Stimulated activated naive CD4-positive, alpha-beta T cell (primary cell): ENCODE measurements at places on chromosomes 3 and 15.

DNA sequence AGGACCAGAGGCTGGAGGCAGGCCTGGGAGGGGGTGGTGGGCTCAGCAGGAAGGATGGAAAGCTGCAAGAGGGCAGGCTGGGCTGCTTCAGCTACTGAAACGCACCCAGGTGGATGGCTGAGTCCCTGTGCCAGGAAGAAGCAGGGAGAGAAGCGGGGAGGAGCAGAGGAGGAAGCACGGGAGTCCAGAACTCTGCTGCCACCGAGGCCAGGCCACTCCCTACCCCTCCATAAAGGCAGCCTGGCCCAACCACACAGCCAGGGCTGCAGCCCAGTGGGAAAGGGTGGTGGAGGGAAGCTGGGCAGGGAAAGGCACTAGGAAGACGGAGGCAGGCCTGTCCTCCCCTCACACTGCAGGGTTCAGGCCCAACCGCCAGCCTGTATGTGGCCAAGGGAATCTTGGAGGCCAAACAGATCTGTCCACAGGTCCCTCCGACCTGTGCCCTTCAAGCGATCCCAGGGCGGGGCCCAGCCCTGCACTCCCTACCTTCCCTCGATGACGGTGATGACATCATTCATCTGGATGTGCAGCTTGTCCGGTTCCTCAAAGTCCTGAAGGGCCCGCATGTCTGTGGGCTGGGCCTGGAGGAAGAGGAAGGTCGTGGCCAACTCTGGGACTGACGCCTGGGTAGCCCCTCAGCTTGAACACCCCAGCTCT is 30.5 kb downstream of the TNK2 start:
- no peak for DNase-seq

DNA sequence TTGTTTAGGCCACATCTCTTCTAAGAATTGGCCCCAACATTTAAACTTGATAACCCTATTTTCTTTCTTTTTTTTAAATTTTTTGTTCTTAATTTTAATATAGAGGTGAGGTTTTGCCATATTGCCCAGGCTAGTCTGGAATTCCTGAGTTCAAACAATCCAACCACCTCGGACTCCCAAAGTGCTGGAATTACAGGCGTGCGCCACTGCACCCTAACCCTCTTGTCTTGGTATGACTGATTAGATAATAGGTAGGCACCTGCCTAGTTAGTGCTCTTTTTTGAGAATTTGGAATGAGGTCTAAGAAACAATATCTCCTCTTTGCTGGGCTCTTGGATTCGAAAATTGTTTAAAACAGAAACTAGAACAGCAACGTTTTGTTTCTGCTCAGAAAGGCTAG is 116.4 kb upstream of the GOLGA6L6 start:
- no peak for DNase-seq

- DNase-seq: no peak
Observed at GRCh38 chr3:11435440-11436165, 163.4 kb downstream of the ATG7 start.

DNA sequence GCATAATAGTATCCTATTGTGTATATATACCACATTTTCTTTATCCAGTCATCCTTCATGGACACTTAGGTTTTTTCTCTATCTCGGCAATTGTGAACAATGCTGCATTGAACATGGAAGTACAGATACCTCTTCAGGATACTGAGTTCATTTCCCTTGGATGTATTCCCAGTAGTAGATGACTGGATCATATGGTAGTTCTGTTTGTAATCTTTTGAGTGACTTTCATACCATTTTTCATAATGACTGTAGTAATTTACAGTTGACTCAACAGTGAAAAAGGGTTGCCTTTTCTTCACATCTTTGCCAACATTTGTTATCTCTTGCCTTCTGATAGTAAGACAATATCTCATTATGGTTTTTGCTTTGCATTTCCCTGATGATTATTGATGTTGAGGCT is 21.8 kb downstream of the MYH15 start:
- DNase-seq: no peak

- DNase-seq: no peak
Observed at GRCh38 chr3:142641504-142641903, 45.3 kb downstream of the PLS1 start.

DNA sequence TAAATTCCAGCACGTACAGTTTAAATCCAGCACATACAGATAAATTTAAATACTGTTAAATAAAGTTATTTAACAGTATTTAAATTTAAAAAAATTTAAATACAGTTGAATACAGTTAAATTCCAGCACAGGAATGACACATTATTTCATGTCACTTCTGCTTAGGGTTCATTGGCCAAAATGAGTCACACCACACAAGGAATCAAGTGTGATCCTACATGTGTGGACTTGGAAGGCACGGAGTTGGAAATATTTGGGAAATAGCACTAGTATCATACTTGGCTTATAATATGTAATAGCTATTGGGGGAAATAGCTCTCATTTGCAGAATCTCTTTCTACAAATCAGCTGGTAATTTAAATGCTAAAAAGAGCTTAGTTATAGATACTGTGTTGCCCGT is 10.6 kb downstream of the RAB7A start:
- DNase-seq: no peak

DNA sequence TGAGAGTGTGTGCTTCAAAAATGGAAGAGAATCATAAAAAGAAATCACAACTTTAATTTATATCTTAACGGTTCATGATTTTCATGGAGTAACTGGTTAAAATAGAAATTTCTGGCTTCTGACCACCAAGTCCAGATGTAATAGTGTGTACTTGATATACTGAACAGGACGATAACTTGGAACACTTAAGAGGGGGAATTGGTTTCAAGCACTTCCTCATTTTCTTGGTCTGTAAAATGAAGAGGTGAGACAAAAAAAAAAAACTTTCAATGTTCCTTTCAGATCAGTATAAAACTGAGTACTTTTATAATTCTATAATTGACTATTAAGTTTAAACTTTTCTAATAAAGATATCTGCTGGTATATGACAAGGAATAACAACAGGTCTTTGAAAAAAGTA is 64.0 kb upstream of the TRA2B start:
- DNase-seq: no peak

- no peak for DNase-seq
Observed at GRCh38 chr3:10185804-10186762, 21.4 kb downstream of the IRAK2 start.

GRCh38 chr3:37779289-37780152 is 82.2 kb upstream of the CTDSPL start:
- DNase-seq: no peak

- DNase-seq: no peak
Observed at GRCh38 chr3:112007633-112008032, 8.9 kb downstream of the TAGLN3 start.

DNA sequence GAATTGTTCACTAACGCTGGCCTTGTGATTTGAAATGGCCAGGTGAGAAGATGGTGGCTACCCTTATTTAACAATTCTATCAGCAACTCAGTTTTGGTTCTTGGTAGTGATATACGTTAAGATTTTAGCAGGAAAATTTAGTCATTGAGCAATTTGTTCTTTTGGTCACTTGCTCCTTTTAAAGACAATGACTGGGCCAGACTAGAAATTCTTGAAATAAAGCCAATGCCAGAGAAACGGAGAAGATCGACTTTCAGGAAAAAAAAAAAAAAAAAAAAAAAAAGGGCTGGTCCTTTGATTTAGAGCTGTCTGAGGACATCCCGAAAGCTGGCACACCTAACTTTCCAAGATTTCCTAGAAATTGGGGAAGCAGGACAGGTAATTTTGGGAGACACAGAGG is 178.5 kb downstream of the FNDC3B start:
- no peak for DNase-seq

- DNase-seq: no peak
Observed at GRCh38 chr3:182597621-182598041, 195.7 kb upstream of the ATP11B start.

- no peak for DNase-seq
Observed at GRCh38 chr3:47000198-47000815, 20.8 kb downstream of the NBEAL2 start.

DNA sequence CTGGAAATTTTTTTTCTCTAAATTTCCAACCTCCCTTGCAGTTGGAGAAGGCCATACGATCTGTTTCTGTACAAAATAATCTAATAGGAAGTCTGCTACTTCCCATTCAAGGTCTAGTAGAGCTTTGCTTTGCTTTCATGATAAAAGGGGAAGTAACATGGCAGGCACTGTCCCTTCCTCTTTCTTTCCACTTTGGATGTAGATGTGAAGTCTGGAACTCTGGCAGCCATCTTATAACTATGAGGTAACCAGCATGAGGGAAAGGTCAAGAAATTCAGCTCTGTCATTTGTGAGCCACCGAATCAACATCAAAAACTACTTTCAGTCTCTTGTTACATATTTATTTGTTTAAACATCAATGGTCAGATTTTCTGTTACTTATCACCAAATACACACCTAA is 156.3 kb downstream of the MTHFS start:
- DNase-seq: no peak

DNA sequence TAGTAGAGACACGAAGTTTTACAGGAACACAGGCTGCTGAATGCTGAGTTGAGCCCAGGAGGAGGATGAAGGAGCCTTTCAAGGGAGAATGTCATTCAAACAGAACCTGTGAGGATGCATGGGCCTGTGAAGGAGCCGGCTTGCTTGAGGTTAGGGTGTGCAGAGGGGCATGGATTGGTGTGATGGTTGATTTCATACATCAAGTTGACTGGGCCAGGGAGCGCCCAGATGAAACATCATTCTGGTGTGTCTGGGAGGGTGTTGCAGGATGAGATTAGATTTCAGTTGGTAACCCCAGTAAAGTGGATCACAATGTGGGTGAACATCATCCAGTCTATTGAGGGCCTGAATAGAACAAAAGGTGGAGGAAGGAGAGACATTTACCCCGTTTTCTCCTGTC is 243.6 kb downstream of the EDEM1 start:
- no peak for DNase-seq

DNA sequence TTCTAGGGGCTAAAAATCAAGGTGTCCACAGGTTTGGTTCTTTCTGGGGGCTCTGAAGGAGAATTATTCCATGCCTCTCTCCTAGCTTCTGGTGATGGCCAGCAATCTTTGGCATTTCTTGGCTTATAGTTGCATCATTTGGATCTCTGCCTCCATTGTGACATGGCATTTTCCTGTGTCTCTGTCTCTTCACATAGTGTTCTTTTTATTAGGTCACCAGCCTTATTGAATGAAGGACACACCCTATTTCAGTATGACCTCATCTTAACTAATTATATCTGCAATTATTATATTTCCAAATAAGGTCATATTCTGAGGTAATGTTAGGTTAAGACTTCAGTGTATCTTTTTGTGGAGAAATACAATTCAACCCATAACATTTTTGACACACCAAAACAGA is 3.2 kb upstream of the GBE1 start:
- no peak for DNase-seq

GRCh38 chr3:13235079-13235478 is 161.8 kb upstream of the IQSEC1 start:
- DNase-seq: no peak

GRCh38 chr15:100731267-100732152 is 129.1 kb downstream of the ASB7 start:
- no peak for DNase-seq

- no peak for DNase-seq
Observed at GRCh38 chr3:89580859-89581258, 473.4 kb downstream of the EPHA3 start.

GRCh38 chr15:57038496-57038895 is 120.1 kb downstream of the TCF12 start:
- DNase-seq: no peak

DNA sequence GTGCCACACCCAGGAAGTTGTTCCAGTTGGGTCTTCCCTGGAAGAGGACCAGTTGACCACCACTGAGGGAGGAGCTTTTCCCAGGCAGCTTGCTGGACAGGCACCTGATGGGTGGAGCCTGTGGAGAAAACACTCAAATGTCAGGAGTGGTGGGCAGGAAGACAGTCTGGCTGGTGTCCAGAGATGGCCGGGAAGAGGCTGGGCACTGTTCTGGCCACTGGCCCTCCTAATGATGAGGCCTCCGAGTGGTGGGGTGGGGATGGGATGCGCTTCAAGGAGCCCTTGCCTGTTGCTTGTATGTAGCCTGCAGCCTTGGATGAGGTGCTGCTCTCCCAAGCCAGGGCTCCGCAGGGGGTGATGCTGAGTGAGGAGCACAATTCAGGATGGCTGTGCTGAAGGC is 12.3 kb downstream of the PLEKHO2 start:
- DNase-seq: no peak

- no peak for DNase-seq
Observed at GRCh38 chr15:78420220-78420619, 17.8 kb upstream of the IREB2 start.

- DNase-seq: no peak
Observed at GRCh38 chr3:111592936-111593335, 2.2 kb downstream of the ZBED2 start.

GRCh38 chr3:168251371-168251770 is 155.6 kb upstream of the GOLIM4 start:
- DNase-seq: no peak

DNA sequence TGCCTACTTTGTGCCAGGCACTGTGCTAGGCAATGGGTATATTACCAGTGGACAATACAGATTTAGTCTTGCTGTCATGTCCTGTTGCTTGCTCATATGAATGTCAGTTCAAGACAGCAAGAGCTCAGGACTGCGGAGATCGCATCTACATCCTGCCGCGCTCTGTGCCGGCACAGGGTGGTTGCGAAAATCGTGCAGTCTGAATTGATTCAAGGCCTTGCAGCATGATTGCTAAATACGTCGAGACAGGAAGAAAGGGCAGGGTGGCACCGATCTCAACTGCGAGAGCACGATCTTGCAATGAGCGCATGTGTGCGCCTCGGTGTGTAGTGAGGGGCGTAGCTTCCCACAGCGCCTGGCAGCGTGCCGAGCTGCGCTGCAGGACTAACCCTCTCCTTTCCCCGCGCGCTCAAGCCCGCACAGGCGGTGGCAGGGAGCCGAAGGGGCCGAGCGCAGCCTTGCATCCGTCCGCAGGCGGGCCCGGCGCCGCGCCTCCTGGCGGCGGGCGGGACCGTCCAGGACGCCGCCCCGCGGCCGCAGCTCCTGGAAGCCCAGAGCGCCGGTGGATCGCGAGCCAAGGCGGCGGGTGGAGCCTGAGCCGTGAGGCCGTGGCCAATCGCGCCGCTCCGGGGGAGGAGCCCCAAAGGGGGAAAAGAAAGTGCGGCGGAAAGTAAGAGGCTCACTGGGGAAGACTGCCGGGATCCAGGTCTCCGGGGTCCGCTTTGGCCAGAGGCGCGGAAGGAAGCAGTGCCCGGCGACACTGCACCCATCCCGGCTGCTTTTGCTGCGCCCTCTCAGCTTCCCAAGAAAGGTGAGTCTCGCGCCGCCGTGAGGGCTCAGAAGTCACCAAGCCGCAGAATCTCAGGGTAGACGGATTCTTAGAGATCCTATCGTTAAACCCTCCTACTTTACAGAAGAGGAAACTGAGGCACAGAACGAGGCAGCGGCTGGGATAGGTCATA is at the start of gene IL1RAP:
Gene IL1RAP, plus strand, starts transcription at position 677 of the 962 bp plus-strand sequence. CDS start 50,205 bp downstream, outside the sequence.
- DNase-seq: peak; percentile 96

- DNase-seq: no peak
Observed at GRCh38 chr3:57810048-57810447, 53.9 kb downstream of the SLMAP start.

GRCh38 chr15:57657619-57658018 is 48.9 kb upstream of the POLR2M start:
- DNase-seq: no peak

DNA sequence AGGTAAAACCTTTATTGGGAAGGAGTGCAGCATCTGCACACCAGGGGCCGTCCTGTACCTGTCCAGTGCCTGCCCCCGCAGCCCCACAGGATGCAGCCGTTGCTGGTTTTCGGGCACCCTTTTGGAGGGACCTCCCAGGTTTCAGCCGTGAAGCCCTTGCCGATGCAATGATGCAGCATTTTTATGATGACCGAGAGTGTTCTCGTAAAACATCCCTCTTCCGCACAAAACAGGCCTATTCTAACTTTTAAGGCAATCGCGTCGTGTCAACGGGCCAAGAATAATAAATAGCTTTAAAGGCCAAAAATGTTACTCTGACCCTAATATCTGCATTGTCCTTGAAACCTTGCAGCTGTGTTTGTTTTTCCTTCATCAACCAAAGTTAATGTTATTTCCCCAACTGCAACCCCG is 126.1 kb downstream of the LRRK1 start:
- no peak for DNase-seq
